ENCODE measurements at places on chromosomes 3 and 15. TPM values are rescaled to one million over a fixed set of nuclear protein-coding genes. Genes with fewer than 3 reads are reported as not detected.

The TRIM42 gene
- not detected for total RNA-seq

The RHOV gene
- total RNA-seq = 3.7 TPM

The CEP152 gene
- 5.9 TPM for total RNA-seq

GRCh38 chr3:70433091-70433490 is 120.7 kb upstream of the MDFIC2 start:
- no peak for DNase-seq
